ENCODE measurements at places on chromosomes 1 and 21. TPM values are rescaled to one million over a fixed set of nuclear protein-coding genes. Genes with fewer than 3 reads are reported as not detected.

Gene ELAPOR1
- total RNA-seq = 2.5 TPM

Gene EVA1B
- total RNA-seq = 67.2 TPM

Gene DBT
- total RNA-seq = 11.8 TPM

DNA sequence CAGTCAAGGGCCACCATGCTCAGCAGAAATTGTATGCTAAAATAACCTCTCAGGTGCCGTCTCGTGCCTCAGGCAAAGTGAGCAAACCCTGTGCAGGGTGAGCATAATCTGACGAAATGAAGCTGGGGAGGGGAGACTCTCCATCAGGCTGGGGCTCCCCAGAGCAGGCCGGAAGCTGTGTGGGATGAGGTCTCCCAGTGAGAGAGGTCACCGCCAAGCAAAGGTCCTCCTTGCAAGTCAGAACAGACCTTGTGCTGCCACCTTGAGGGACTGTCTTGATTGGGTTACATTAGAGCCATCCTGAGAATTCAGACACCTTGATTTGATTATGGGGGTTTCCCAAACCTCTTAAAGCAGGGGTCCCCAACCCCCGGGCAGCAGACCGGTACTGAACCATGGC lies 64.2 kb downstream of the ZNF684 start:
- H3K36me3 ChIP-seq = no peaks in the 10 kb centered on the region
- no peak for DNase-seq
- no peak overlapping the region for H3K4me3 ChIP-seq

- no peak overlapping the region for H3K4me3 ChIP-seq
- H3K27me3 ChIP-seq = no peaks in the 10 kb centered on the region
- H3K4me1 ChIP-seq = peaks cover 4% of the 10 kb centered on the region
Observed at GRCh38 chr21:36075171-36075570, 5.3 kb downstream of the CBR1 start.
